Posterior cingulate gyrus (tissue), 11 donors: ENCODE measurements at places on chromosomes 3 and 15.

DNA sequence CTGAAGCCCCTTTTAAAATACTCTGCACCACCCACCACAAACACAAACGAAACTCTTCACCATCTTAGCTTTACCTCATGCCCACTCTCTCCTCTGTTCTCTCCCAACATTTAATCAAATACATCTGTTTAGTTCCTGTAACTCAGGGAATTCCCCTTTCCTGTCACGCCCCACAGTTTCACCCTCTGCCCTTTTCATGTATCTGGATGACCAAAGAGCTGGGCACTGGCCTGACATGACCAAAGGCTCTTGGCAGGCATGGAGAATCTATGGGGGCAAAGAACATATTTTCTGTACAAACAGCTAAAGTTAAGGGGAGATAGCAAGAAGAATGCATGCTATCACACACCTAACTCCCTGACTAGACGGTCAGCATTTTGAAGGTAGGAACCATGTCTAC lies 270.0 kb downstream of the TBL1XR1 start:
- no peak for DNase-seq

DNA sequence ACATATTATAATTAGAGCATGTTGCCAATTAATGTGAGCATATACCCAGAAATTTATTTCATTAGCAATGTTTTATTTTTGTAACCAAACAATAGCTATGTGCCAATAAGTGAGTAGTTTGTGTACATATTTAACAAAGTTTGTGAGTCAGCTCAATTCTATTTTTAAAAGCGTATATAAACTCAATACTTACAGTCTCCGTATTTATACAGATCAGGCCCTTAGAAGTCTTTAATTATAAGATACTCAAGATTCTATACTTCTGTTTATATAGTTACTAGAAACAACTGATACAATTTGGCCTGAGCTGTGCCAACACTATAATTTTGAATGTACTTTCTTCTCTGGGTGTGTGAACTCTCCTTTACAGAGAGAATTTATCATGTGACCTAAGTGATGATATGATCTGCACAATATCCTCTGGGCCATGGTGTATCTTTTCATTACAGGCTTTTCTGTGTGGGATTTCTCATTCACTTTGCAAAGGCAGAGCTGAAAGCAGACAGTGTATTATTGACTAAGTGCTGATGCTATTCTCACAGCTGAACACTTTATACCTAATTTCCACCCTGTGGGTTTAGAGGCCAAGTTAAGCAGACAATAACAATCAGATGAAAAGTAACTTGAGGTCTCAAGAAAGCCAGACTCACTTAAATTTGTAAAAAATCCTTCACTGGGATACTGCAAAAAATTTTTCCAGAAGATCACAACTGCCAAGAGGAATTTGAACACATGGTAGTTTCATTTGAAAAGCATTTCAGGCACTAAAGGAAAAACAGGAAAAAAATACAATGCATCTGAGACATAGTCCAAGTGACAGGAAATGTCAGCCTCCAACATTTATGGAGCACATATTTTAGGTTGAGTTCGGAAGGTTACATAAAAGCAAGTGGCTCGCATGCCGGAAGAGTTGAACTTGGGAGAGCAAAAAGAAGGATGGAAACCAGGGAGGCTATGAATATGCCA lies 277.9 kb upstream of the SEMA6D start:
- DNase-seq: no peak

- DNase-seq: no peak
These were observed 105.8 kb upstream of the SELENOK start for GRCh38 chr3:53997476-53997875.

DNA sequence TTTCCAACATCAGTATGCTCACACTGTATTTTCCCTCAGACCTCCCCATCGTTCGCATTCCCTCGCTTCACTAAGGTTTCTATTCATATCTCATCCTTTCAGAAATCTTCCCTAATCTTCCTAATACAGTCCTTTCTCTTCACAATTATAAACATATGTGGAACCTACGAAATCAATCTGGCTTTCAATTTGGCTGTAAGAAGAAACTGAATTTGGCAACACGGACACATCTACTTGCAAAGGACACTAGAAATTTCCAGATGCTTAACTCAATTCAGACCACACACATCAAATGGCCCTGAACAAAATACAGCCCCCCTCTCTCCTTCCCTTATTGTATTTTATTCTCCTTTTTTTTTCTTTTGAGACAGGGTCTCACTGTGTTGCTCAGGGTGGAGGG lies 39.1 kb upstream of the TM4SF19 start:
- no peak for DNase-seq

GRCh38 chr3:143847787-143848631 lies at the start of gene SLC9A9:
TSS of gene SLC9A9 (minus strand) at chr3:143848468. CDS start at chr3:143848322, 146 bp downstream.
- DNase-seq: peak; percentile 59

- no peak for DNase-seq
These were observed 155.5 kb downstream of the FNDC3B start for GRCh38 chr3:172194702-172195406.

GRCh38 chr3:100804631-100805030 lies 95.3 kb downstream of the TFG start:
- DNase-seq: no peak

- no peak for DNase-seq
These were observed 38.8 kb downstream of the IL16 start for GRCh38 chr15:81235276-81236123.

DNA sequence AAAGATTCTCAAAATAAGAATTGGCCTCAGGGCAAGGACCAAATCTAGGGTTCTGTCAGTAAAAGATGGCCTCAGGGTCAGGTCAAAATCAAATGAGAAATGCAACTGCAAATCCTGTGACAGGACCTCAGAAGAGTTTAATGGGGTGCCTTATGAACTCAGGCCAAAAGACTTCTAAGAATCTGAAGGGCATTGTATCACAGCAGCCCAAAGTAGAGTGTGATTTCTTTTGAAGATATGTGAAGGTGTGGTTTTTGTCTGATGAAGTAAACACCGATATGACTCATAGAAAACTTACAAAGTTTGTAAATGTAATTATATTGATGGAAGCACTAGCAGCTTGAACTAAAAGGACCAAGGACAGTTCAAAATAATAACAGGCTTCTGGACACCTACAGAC lies 966.1 kb downstream of the AGBL1 start:
- no peak for DNase-seq

DNA sequence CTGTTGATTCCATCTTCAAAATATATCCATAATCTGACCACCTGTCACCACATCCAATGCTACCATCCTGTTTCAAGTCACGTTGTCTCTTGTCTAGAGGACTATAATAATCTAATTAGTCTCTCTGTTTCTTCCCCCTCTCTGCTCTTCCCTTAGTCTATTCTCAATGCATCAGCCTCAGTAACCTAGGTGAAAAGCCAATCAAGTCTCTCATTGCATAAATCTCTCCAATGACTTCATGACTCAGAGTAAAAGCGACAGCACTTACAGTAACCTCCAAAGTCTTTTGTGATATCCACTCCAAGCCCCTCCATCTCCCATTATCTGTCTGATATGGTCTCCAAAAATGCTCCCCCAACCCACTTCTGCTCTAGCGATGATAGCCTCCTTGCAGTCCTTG lies 7.2 kb downstream of the UBA3 start:
- no peak for DNase-seq

DNA sequence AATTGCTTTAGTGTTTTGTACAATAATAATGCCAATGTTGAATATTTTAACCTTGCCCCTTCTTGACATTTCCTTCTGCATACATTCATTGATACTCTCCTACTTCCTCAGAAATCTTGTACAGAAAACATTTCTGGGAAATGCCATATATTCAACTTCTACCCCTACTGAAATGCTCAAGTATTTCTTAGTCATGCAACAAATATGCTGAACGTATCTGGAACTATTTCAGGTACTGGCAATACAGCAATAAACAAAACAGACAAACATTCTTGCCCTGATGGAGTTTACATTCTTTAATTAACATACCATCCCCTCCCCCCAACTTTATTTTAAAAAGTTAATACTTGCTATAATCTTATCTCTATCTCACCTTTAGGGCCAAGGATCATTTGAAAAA lies 147.2 kb downstream of the STAG1 start:
- DNase-seq: no peak

- DNase-seq: no peak
These were observed 63.0 kb downstream of the SFMBT1 start for GRCh38 chr3:52982839-52983238.

- peak; percentile 24 for DNase-seq
These were observed 86.7 kb upstream of the LIMD1 start for GRCh38 chr3:45507820-45508317.

DNA sequence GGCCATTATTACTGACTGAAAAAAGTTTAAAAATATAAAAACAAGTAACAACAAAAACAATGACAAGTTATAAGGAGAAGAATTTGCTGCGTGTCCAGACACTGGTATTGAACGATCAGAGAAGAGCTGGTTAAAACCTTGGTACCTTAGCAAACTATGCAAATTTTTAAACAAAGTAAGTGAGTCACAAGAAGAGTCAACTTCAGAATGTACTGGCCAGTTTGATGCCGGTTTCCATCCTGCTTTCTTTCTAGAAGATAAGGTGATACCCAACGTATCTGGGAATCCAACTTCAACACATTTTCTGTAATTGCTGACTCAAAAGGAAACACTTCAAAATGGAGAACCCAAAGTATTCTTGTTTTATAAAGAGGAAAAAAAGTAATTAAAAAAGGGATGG lies 49.8 kb downstream of the RUBCN start:
- no peak for DNase-seq

DNA sequence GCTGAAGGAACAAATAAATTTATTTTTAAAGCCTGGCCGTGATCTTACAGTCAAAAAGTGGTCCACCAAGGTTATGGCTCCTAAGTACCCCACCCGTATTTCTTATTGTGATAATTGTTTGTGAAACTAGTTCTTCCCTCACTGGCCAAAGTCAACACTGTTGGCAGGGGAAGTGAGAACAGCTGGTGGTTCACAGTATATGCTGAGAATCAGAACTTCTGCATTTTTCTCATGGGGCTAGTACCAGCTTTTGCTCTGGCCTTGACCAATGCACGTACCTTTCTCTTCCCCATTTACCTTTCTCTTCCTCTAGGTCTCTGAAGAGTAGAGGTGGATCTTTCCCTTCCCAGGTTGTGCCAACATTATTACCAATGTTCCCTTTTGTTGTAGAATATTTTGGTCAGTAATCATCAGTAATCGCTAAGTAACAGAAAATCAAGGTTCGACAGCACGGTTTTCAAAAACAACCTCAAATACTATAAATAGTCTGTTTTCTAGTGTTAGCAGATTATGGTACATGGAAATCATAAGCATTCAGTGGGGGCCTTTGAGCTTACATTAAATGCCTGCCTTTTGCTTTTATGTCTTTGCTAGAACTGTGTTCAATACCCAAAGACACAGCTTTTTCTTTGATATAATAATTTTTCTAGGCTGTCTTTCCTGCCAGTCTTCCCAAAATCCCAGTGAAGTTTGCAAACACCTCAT lies 268.0 kb downstream of the LPP start:
- DNase-seq: no peak

GRCh38 chr15:44246521-44247268 lies 41.8 kb upstream of the GOLM2 start:
- no peak for DNase-seq
